Keratinocyte (primary cell): ENCODE measurements at places on chromosomes 7 and 10. TPM values are rescaled to one million over a fixed set of nuclear protein-coding genes. Genes with fewer than 3 reads are reported as not detected.

Gene OR2A7
- polyA plus RNA-seq: 3.6 to 5.5 TPM (median 5.5 TPM) in 3 replicates

Gene CAV2
- 467 to 631 TPM (median 530 TPM) in 3 replicates for polyA plus RNA-seq

Gene MACC1
- polyA plus RNA-seq: 9.6 to 16.4 TPM (median 11.3 TPM) in 3 replicates

Gene LRRC27
- 3.0 to 3.5 TPM (median 3.1 TPM) in 3 replicates for polyA plus RNA-seq

Gene CYP3A5
- 2.0 to 4.5 TPM (median 3.4 TPM) in 3 replicates for polyA plus RNA-seq

Gene DNMBP
- polyA plus RNA-seq: 7.7 to 26.9 TPM (median 15.8 TPM) in 3 replicates

Gene CD36
- 0.05 to 1.1 TPM (median 0.59 TPM) in 3 replicates for polyA plus RNA-seq

Gene CFAP70
- polyA plus RNA-seq: 0.60 to 4.4 TPM (median 2.1 TPM) in 3 replicates

Gene RAPGEF5
- polyA plus RNA-seq: 1.3 to 2.1 TPM (median 1.5 TPM) in 3 replicates

Gene ACSM6
- polyA plus RNA-seq: 0.04 TPM in 1 of 3 replicates, not detected in the others

Gene SPDYE18
- 0.08 TPM in 1 of 3 replicates, not detected in the others for polyA plus RNA-seq

Gene TRPV5
- polyA plus RNA-seq: not detected in 3 replicates

GRCh38 chr10:6912424-6912823 is 332.3 kb upstream of the PRKCQ start:
- no peaks in the 10 kb centered on the region for H3K36me3 ChIP-seq
- DNase-seq: peak; percentile 38
- H3K4me3 ChIP-seq: no peak overlapping the region
- H3K4me1 ChIP-seq: peaks cover 13% of the 10 kb centered on the region
- peaks cover 4% of the 10 kb centered on the region for H3K27me3 ChIP-seq

DNA sequence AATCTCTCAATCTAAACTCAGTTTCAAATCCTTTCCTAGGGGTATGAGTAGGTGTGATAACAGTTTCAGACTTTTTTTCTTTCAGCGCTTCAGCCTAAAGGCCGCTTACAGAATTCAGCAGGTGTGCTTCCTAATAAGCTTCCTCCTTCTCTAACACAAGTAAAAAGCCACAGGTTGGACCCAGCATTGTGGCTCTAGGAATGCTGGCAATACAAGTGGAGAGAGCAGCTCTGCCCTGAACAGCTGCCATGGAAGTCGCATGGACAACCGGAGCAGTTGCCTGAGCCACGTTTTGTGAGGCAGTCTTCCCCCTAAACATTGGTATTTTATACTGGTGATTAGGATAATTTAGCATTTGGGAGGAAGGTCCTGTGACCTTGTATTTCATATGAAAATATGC is 83.5 kb downstream of the ST7 start:
- H3K36me3 ChIP-seq: no peaks in the 10 kb centered on the region
- H3K4me3 ChIP-seq: no peak overlapping the region
- no peak overlapping the region for H3K27ac ChIP-seq
- no peaks in the 10 kb centered on the region for H3K4me1 ChIP-seq
- no peaks in the 10 kb centered on the region for H3K27me3 ChIP-seq

DNA sequence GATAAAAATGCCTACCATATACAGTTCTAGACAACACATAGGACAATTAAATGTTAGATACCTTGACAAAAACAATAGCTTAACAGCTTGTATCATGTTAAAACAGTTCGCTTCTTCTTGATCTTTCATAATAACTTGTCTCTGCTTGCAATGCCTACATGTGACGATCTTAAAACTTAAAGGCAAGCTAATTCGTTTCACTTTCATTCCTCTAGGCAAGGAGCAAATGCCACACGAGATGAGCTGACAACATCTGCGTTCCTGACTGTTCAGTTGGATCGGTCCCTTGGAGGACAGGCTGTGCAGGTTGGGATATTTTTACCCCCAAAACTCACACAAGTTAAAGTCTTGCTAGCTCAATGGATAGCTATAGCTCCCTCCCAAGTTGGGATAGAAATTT is 51.6 kb upstream of the ARL4A start:
- no peak for DNase-seq
- no peak overlapping the region for H3K27ac ChIP-seq
- H3K4me3 ChIP-seq: peak overlapping the region; percentile 55
- H3K36me3 ChIP-seq: no peaks in the 10 kb centered on the region
- peaks cover 6% of the 10 kb centered on the region for H3K4me1 ChIP-seq

- no peak overlapping the region for H3K4me3 ChIP-seq
- H3K27me3 ChIP-seq: no peaks in the 10 kb centered on the region
- DNase-seq: no peak
- H3K4me1 ChIP-seq: no peaks in the 10 kb centered on the region
- no peak overlapping the region for H3K27ac ChIP-seq
- no peaks in the 10 kb centered on the region for H3K36me3 ChIP-seq
Observed at GRCh38 chr10:82866424-82867020, 991.5 kb downstream of the NRG3 start.

GRCh38 chr10:44971434-44971833 is 7.2 kb downstream of the DEPP1 start:
- H3K4me3 ChIP-seq: no peak overlapping the region
- no peaks in the 10 kb centered on the region for H3K36me3 ChIP-seq
- no peak overlapping the region for H3K27ac ChIP-seq

DNA sequence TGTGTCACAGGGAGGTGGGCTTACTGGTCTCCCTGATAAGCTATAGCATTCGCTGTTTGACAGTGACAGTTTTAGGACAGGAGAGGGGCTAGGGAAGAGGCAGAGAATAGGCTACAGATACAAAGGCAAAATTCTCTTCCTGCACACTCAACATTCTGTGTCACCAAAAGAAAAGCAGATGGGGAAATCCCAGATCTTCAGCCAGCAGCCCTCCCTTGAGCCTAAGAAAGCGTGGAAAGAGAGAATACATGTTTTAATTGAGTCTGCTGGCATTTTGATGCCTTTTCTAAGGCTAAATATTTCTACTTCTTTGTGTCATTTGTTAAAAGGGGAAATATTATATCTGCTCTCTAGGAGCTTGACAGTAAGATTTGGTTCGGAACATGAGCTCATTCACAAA is 247.0 kb downstream of the TRIL start:
- peaks cover 9% of the 10 kb centered on the region for H3K4me1 ChIP-seq
- H3K36me3 ChIP-seq: no peaks in the 10 kb centered on the region
- no peak overlapping the region for H3K27ac ChIP-seq
- H3K27me3 ChIP-seq: no peaks in the 10 kb centered on the region

DNA sequence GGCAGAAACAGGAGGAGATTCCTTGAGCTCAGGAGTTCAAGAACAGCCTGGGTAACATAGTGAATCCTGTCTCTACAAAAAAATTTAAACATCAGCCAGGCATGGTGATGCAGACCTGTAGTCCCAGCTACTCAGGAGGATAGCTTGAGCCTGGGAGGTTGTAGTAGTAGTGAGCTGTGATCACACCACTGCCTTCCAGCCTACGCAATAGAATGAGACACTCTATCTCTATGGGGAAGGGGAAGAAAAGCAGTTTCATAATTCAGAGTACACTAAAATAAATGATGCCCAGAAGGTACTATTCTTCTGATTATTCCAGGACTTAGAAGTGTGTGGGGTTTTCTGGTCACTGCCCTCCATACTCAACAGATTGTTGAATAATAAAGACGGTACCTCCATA is 177.3 kb downstream of the KMT2E start:
- peaks cover 3% of the 10 kb centered on the region for H3K36me3 ChIP-seq
- H3K27ac ChIP-seq: no peak overlapping the region
- no peak for DNase-seq
- peaks cover 20% of the 10 kb centered on the region for H3K4me1 ChIP-seq
- no peak overlapping the region for H3K4me3 ChIP-seq

GRCh38 chr7:100951888-100952560 is 2.7 kb downstream of the MUC3A start:
- peaks cover 15% of the 10 kb centered on the region for H3K27me3 ChIP-seq
- H3K36me3 ChIP-seq: no peaks in the 10 kb centered on the region
- no peak overlapping the region for H3K27ac ChIP-seq
- no peak for DNase-seq

DNA sequence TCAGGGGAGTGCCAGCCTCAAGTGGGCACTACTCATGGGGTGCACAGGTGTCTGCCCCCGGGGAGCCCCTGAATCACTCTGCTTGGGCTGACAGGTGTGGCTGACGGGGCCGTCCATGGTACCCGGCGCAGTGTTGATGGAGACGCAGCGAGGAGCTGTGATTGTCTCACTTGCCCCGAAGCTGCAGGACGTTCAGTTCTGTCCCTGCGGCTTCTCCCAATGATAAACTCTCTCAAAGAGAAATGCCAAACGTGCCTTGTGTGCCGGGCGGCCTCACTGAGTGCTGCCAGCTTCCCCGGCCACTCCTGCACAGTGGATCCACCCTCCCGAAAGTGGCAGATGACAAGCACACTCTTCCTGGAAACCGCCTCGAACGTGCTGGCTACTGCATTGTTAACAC is 203.2 kb downstream of the DNAJB6 start:
- DNase-seq: no peak
- no peaks in the 10 kb centered on the region for H3K4me1 ChIP-seq
- no peak overlapping the region for H3K27ac ChIP-seq

DNA sequence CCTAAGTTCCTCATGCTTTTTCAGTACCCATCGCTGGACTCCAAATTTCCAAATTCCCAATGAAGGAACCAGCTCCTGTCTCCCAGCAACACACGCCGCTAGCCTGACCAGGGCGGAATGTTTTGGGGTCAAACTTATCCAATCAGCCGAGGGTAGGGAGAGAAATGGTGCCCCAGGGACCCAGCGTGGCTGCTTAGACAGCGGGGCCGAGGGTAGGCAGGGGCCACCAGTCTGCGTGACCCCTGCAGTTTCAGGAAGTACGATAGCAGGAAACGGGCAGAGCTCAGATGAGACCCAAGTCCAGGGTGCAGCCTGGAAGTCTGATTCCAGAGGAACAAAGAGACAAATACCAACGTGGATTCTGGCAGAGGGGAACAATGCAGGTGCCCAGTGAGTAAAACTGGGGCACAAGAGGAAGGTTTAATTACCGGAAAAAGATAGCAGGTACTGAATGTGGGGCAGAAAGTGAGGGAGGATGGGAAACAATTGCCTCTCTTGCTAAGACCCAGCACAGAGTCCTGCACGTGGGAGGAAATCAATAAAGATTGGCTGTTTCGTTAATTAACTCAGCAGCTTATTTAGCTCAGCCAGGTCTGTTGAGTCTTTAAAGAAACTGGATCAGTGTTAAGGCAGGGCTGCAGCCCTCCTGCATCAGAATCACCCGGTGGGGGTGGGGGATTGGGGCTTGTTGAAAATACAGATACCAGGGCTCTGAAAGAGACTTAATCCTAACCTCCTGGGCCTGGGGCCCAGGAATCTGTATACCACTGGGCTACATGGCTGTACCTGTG is 50.4 kb upstream of the NFE2L3 start:
- peaks cover 7% of the 10 kb centered on the region for H3K4me1 ChIP-seq
- DNase-seq: no peak
- H3K27me3 ChIP-seq: no peaks in the 10 kb centered on the region
- H3K36me3 ChIP-seq: no peaks in the 10 kb centered on the region

- H3K27ac ChIP-seq: peak overlapping the region; percentile 38
- H3K27me3 ChIP-seq: no peaks in the 10 kb centered on the region
- H3K4me3 ChIP-seq: no peak overlapping the region
- H3K4me1 ChIP-seq: no peaks in the 10 kb centered on the region
Observed at GRCh38 chr10:9786101-9786500, 1231.6 kb upstream of the CELF2 start.

- no peak overlapping the region for H3K4me3 ChIP-seq
- no peaks in the 10 kb centered on the region for H3K27me3 ChIP-seq
- no peaks in the 10 kb centered on the region for H3K36me3 ChIP-seq
- DNase-seq: no peak
Observed at GRCh38 chr10:49225218-49225876, 37.2 kb upstream of the TMEM273 start.

DNA sequence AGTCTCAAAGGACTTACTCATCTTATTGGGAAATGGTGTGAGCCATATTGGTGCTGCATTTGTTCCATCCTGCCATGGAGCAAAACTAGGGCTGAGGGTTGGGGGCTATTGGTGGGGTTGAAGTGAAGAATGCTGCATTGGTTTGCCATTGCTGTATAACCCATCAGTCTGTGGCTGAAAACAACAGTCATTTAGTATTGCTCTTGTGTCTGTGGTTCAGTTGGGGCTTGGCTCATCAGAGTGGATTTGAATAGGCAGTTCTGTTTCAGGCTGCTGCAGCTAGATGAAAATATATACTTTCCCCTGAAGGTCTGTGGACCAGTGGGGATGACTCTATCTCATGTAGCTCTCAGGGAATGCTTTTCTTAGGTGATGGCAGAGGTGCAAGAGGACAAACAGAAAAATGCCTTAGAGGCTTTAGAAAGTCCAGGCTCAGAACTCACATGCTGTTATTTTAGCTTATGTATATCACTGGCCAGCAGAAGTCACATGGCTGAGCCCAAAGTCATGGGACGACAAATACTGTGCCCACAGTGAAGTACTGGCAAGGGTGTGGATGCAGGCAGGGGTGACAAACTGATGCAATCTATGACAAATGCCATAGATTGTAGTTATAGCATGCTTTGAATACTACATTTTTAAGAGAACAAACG is 15.2 kb upstream of the EXOC6 start:
- H3K27me3 ChIP-seq: no peaks in the 10 kb centered on the region
- no peaks in the 10 kb centered on the region for H3K4me1 ChIP-seq
- H3K36me3 ChIP-seq: no peaks in the 10 kb centered on the region
- no peak overlapping the region for H3K4me3 ChIP-seq
- H3K27ac ChIP-seq: no peak overlapping the region

DNA sequence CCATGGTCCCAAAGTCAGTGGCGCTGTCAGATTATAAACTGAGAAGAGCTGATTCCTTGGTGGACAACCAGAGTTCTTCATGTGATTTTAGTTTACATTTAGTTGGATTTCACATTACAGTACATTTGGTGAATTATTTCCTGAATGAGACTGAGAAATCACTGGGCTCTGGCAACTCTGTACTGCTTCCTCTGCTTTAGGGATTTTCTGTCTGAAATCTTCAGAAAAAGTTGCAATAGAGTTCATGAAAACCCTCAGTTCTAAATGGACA is 242.6 kb downstream of the BICC1 start:
- no peak overlapping the region for H3K4me3 ChIP-seq
- no peak for DNase-seq
- H3K27ac ChIP-seq: no peak overlapping the region
- no peaks in the 10 kb centered on the region for H3K27me3 ChIP-seq
- no peaks in the 10 kb centered on the region for H3K36me3 ChIP-seq
- H3K4me1 ChIP-seq: peaks cover 8% of the 10 kb centered on the region

- no peak overlapping the region for H3K27ac ChIP-seq
- no peak overlapping the region for H3K4me3 ChIP-seq
- H3K4me1 ChIP-seq: no peaks in the 10 kb centered on the region
- no peak for DNase-seq
- H3K36me3 ChIP-seq: no peaks in the 10 kb centered on the region
Observed at GRCh38 chr10:36765782-36766414, 359.5 kb upstream of the ANKRD30A start.

- H3K27me3 ChIP-seq: peaks cover 2% of the 10 kb centered on the region
- peaks cover 8% of the 10 kb centered on the region for H3K4me1 ChIP-seq
- no peaks in the 10 kb centered on the region for H3K36me3 ChIP-seq
Observed at GRCh38 chr10:44199267-44199666, 185.6 kb downstream of the CXCL12 start.

- no peak for DNase-seq
- no peak overlapping the region for H3K27ac ChIP-seq
- no peaks in the 10 kb centered on the region for H3K27me3 ChIP-seq
- no peaks in the 10 kb centered on the region for H3K4me1 ChIP-seq
- no peak overlapping the region for H3K4me3 ChIP-seq
Observed at GRCh38 chr7:12235970-12236369, 24.9 kb downstream of the TMEM106B start.

GRCh38 chr10:100359529-100360150 is 12.6 kb downstream of the SCD start:
- DNase-seq: no peak
- no peak overlapping the region for H3K4me3 ChIP-seq
- H3K36me3 ChIP-seq: peaks cover 52% of the 10 kb centered on the region

- peaks cover 95% of the 10 kb centered on the region for H3K4me1 ChIP-seq
- peak overlapping the region; percentile 99 for H3K27ac ChIP-seq
- no peaks in the 10 kb centered on the region for H3K27me3 ChIP-seq
- peaks cover 8% of the 10 kb centered on the region for H3K36me3 ChIP-seq
Observed at GRCh38 chr7:55128693-55129394, 110.0 kb downstream of the EGFR start.
